SJSA1 (cell line): ENCODE measurements at places on chromosomes 1 and 21. TPM values are rescaled to one million over a fixed set of nuclear protein-coding genes. Genes with fewer than 3 reads are reported as not detected.

GRCh38 chr1:100952104-100952745 lies 56.3 kb downstream of the SLC30A7 start:
- H3K4me1 ChIP-seq: peaks cover 30% of the 10 kb centered on the region
- no peak for DNase-seq
- no peak overlapping the region for H3K4me3 ChIP-seq
- H3K36me3 ChIP-seq: peaks cover 18% of the 10 kb centered on the region; the same call in 1 of the 2 replicates
- no peaks in the 10 kb centered on the region for H3K27me3 ChIP-seq

DNA sequence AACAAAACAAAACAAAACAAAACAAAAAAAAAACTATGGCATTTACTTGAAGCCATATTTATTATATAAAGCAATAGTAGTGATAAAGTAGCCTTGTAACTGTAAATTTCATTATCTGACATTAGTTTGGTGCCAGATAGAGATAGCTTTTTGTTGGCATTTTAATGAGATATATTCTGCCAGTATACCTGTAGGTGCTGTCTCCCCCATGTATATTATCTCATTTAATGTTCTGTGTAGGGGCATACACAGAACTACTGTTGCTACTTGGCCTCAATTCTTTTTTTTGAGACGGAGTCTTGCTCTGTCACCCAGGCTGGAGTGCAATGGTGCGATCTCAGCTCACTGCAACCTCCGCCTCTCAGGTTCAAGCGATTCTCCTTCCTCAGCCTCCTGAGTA lies 67.4 kb downstream of the TMEM200B start:
- H3K4me3 ChIP-seq: no peak overlapping the region
- no peaks in the 10 kb centered on the region for H3K36me3 ChIP-seq
- H3K27ac ChIP-seq: no peak overlapping the region
- H3K27me3 ChIP-seq: no peaks in the 10 kb centered on the region
- no peak for DNase-seq
- H3K4me1 ChIP-seq: no peaks in the 10 kb centered on the region; the same call in 1 of the 2 replicates

DNA sequence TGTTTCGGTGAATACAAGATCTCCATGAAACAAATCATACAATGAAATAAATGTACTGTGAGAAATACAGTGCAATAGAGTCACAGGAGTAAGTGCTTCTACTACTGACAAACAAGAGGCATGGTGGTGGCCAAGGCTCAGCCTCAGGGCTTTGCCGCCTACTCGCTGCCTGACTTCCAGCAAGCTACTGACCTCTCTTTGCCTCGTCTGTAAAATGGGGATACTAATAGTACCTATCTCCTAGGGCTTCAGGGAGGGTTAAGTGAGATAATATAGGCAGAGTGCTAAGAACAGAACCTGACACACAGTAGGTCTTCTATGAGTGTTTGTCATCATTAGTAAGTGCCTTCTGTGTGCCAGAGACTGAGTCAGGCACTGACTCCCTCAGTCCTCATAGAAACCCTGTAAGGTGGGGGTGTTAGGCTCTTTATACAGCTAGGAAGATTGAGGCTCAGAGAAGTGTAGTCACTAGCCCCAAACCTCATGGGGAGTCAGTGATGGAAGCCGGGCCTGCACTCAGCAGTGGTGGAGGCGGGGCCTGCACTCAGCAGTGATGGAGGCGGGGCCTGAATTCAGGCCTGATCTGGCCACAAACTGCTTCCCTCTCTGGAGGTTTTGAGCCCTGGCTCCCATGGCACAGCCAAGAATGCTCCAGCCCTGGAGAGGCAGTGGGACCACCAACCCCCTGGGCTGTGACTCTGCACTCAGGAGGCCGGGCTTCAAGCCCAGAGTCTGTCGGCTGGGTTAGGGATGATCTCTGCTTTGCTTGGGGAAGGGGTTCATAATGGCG lies 6.8 kb downstream of the BSND start:
- no peak for DNase-seq
- H3K27me3 ChIP-seq: no peaks in the 10 kb centered on the region
- H3K27ac ChIP-seq: no peak overlapping the region

DNA sequence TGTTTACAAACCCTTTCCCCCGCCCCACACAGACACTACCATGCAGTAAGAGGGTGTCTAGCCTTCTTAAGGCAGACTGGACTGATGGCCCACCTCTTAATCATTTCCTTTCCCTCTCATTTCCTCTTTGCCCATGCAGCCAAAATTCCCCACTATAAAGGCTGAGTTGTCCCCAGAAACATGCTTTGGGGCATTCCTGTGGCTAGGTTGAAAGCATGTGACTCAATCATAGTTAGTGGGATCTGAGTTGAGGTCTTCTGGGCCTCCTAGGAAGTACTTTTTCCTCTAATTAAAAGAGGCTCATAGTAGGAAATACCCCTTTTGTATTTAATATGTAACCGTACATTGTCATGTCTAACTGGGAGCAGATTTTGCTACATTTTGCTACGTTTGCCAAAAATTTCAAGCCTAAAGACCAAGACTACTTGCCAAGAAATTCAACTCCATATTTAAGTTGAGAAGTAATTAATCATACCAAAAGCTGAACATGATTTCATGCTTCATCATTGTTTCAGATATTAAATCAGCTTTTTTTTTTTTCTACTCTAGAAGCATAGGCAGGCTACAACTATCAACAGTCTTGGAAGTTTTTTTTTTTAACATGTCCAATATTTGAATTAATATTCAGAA lies 174.7 kb downstream of the ADGRL4 start:
- DNase-seq: peak; percentile 89
- peaks cover 37% of the 10 kb centered on the region for H3K4me1 ChIP-seq
- H3K27ac ChIP-seq: peak overlapping the region; percentile 68

DNA sequence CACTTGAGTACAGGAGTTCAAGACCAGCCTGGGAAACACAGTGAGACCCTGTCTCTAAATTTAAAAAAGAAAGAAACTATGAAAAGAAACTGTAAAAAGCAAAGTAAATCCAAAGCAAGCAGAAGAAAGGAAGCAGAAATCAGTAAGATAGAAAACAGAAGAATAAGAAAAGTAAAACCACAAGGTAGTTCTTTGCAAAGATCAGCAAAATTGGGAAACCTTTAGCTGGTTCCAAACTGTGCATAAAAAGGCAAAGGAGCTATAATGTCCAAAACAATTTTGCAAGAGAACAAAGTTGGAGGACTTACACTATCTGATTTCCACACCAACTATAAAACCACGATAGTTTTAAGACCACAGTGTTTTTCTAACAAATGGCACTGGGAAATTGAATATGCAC lies 218.8 kb downstream of the RPS6KC1 start:
- H3K27me3 ChIP-seq: no peaks in the 10 kb centered on the region
- no peak overlapping the region for H3K27ac ChIP-seq
- no peaks in the 10 kb centered on the region for H3K36me3 ChIP-seq
- no peaks in the 10 kb centered on the region for H3K4me1 ChIP-seq
- no peak for DNase-seq

DNA sequence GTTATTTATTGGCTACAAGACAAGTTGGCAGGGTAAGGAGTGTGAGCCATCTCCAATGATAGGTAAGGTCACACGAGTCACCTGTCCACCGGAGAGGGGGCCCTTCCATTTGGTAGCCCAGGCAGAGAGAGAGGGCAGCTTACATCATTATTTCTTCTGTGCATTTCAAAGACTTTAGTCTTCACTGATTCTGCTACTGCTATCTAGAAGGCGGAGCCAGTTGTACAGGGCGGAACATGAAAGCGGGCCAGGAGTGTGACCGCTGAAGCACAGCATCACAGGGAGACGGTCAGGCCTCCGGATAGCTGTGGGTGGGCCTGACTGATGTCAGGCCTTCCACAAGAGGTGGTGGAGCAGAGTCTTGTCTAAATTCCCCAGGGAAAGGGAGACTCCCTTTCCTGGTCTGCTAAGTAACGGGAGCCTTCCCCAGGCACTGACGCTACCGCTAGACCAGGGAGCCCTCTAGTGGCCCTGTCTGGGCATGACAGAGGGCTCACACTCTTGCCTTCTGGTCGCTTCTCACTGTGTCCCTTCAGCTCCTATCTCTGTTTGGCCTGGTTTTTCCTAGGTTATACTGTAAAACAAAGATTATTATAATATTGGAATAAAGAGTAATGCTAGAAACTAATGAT lies 36.7 kb downstream of the ZNF695 start:
- no peak for DNase-seq
- H3K4me3 ChIP-seq: no peak overlapping the region
- H3K27ac ChIP-seq: no peak overlapping the region
- no peaks in the 10 kb centered on the region for H3K36me3 ChIP-seq
- no peaks in the 10 kb centered on the region for H3K4me1 ChIP-seq

- no peaks in the 10 kb centered on the region; the same call in 1 of the 2 replicates for H3K36me3 ChIP-seq
- H3K27me3 ChIP-seq: no peaks in the 10 kb centered on the region
- no peak for DNase-seq
- H3K27ac ChIP-seq: no peak overlapping the region
- no peak overlapping the region for H3K4me3 ChIP-seq
These were observed 7.0 kb downstream of the NAV1 start for GRCh38 chr1:201545851-201546492.

GRCh38 chr21:14916676-14917141 lies 148.1 kb downstream of the NRIP1 start:
- H3K27ac ChIP-seq: no peak overlapping the region
- no peaks in the 10 kb centered on the region for H3K36me3 ChIP-seq
- no peaks in the 10 kb centered on the region for H3K27me3 ChIP-seq
- DNase-seq: no peak

DNA sequence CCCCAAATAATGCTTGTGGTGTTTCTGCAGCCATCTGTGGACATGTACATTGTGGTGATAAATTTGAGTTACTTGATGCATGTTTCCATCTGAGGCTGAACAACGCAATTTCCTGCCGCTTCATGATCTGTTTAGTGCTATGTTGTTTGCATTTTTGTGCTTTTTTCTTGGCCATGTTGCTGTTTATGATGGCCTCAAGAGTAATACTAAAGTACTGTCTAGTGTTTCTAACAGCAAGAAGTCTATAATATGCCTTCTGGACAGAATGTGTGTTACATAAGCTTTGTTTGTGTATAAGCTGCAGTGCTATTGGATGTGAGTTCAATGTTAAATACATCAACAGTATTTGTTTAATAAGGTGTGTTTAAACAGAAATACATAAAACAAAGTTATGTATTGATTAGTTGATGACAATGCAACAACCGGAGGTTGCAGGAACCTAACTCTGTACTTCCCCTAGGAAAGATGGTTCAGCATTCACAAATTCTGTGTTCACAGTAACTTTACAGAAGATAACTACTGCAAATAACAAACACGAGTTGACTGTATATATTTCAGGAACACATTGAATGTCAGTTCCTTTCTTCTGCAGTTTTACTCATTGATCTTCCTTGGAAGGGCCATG lies 114.8 kb upstream of the USP24 start:
- H3K4me1 ChIP-seq: peaks cover 13% of the 10 kb centered on the region
- H3K4me3 ChIP-seq: no peak overlapping the region
- H3K27ac ChIP-seq: no peak overlapping the region
- H3K27me3 ChIP-seq: no peaks in the 10 kb centered on the region
- H3K36me3 ChIP-seq: no peaks in the 10 kb centered on the region
- DNase-seq: no peak

The CD84 gene
- total RNA-seq: not detected in 2 replicates

The OLFML2B gene
- 0.13 and 1.8 TPM in 2 replicates for total RNA-seq

The GPR161 gene
- total RNA-seq: 9.6 and 9.8 TPM in 2 replicates
